LoVo (cell line): ENCODE measurements at places on chromosomes 7 and 10.

- no peak for DNase-seq
Measured at GRCh38 chr10:16408379-16408778, 28.4 kb upstream of the PTER start.

GRCh38 chr7:156731651-156732050, 91.1 kb downstream of the RNF32 start:
- no peak for DNase-seq

DNA sequence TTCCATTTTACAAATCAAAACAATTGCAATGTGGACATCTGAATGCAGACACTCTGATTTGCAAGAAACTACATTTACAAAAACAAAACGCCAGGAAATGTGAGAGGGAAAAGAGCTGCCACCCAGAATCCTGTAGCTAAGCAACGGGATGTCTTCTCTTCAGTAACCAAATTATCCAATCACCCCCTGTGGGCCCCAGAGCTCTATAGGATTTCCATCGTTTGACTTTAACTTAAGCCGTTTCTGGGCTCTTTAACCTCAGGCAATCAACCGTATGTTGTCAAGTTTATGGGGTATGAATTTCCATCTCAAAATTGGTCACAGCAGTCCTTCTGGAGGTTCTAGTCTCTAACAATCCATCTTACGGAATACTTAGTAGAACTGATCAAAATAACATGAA, 240.5 kb downstream of the ETV1 start:
- no peak for DNase-seq

- DNase-seq = no peak
Measured at GRCh38 chr7:2072042-2072441, 160.7 kb downstream of the MAD1L1 start.

GRCh38 chr10:121683366-121683765, 85.1 kb upstream of the FGFR2 start:
- no peak for DNase-seq

- no peak for DNase-seq
Measured at GRCh38 chr10:58094985-58095718, 172.5 kb downstream of the IPMK start.

- no peak for DNase-seq
Measured at GRCh38 chr7:20343941-20344340, 13.2 kb downstream of the ITGB8 start.

DNA sequence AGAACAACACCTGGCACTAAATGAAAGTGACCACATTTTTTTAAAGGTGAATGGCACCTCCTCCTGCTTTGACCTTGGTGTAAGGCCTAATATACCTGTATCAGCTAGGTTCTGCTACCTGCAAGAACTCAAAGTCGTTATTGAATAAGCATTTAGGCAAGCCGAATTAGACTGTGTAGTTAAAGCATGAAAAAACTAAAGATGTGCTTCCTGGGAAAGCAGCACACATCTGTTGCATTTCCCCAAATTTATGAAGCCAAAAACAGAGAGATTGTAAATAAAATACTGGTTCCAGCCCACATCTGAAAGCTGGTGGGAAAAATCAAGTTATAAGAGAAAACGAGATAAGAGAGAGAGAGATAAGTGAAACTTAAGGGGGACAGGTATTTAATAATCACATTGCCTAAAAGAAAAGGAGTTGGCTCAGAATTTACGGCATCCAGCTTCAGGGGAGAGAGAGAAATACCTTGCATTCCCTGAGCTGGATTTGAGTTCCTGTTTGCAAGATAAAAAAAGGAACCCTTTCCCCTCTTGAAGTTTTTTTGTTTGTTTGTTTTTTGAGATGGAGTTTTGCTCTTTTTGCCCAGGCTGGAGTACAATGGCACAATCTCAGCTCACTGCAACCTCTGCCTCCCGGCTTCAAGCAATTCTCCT, 1.8 kb upstream of the XPNPEP1 start:
- DNase-seq = no peak

- DNase-seq = no peak
Measured at GRCh38 chr10:71077796-71078453, 134.4 kb upstream of the UNC5B start.

DNA sequence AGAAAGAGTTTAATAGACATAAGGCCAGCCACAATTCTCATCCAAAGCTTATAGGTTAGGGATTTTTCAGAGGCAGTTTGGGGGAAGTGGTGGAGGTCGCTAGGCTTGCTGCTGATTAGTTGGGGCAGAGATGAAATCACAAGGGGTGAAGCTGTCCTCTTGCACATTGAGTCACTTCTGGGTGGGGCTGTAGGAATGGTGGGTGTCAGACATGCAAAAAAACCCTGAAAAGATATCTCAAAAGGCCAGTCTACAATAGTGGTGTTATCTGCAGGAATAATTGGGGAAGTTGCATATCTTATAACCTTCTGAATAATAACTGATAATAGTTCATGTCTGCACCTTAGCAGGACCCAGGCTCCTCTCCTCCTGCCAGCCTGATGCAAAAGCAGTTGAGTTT, 2.1 kb downstream of the FAM24B start:
- no peak for DNase-seq

- no peak for DNase-seq
Measured at GRCh38 chr7:71325151-71325550, 193.2 kb downstream of the GALNT17 start.

GRCh38 chr10:6151087-6151977, 51.4 kb upstream of the PFKFB3 start:
- DNase-seq = no peak

DNA sequence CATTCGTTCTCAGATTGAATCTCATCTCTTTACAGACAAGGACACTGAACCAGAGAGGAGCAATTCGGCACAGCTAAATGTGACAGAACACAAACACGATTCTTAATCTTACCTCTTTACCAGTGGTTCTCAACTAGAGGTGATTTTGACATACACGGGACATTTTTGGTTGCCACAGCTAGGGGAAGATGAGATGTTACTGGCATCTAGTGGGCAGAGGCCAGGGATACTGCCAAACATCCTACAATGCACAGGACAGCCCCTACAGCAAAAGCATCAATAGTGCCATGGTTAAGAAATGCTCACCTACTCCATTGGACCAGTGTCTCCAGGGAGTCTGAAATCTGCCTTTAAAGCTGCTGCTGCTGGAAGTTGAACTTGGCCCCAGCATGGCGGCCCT, 27.3 kb downstream of the PDE1C start:
- no peak for DNase-seq

DNA sequence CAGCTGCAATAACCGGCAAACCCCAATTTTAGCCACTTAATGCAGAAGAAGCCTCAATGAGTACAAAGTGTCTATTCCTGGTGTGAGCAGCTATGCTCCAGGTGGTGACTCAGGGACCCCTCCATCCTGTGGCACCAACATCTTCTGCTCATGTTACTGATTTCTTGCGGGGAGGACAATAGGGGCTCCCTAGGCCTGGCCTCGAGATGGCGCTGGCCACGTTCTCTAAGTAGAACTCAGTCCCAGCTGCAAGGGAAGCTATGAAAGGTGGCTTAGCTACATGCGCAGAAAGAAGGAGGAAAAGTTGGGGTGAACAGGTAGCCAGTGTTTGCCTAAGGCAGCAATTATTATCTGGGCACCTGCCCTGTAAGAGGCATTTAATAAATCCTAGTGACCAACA, 6.6 kb downstream of the GJD4 start:
- no peak for DNase-seq

- DNase-seq = no peak
Measured at GRCh38 chr7:116363637-116364432, 135.7 kb upstream of the CAV2 start.

DNA sequence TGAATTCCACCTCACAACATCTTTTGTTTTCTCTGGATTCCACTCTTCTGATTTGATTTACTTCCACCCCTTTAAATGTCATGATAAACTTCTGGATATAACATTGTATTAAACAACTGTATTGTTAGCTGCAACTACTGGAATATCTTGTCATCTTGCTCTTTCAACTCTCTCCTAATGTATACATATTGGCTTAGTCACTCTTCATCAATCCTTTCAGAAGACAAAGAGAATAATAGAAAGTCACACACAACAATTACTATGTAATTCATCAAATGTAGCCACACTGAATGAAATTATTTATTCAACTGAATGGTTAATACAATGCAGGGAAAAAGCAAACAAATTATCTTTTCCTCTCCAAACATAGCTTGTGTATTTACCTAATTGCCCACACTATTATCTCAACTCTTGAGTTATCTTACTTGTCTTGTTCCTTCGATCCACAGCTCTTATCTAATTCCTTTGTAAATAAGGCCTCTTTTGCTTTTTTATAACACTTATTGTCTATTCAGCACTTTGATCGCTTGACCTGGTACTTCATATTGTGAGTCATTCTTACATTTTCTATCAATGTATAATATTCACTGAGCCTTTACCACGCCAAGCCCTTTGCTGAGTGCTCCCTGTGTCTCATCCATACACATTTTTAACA, 16.7 kb downstream of the SEMA3A start:
- peak; percentile 49 for DNase-seq

GRCh38 chr10:68981074-68981473, 7.5 kb upstream of the KIFBP start:
- DNase-seq = no peak

DNA sequence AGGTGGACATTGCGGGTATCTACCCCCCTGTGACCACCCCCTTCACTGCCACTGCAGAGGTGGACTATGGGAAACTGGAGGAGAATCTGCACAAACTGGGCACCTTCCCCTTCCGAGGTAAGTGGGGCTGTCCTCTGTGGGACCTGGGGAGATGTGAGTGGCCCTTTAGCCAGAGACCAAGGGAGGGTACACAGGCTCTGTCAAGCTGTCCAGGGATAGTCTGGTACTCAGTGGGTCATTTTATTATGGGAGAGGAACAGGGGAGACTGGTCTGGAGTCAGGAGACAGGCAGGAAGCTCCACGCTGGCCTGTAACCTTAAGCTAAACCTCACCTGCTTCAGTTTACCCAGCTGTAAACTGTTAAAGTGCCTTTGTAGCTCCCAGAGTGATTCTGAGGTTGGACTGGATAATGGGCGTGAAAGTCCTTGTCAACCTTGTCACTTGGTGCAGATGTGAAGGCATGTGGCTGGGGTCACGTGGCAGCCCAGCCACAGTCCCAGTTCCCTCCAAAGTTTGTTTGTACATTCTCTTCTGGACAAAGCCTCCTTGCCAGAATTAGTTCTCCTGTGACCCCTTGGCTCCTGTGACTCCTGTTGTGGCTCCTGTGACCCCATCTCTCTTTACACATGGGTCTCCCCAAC, 729 bp downstream of the HOGA1 start:
- DNase-seq = no peak

DNA sequence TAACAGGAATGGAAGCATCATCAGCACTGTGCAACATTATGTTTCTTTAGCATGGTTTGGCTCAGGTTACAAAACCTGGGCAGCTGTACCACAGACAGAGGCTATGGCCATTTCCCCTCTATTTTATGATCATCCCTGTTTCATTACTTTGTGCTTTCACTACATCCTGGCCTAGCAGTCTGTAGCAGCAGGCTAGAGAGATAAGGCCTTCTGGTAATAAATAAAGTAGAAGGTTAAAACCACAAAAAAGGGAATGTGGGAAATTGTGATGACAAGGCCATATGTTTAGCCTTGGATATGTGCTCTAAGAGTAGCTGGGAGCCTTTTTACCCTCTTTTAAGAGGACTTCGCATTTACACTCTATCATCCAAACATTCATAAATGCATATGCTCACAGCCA, 266.2 kb upstream of the PHF14 start:
- DNase-seq = no peak

GRCh38 chr7:124426621-124427020, 339.0 kb downstream of the GPR37 start:
- DNase-seq = no peak

GRCh38 chr7:86958380-86958779, 101.1 kb downstream of the ELAPOR2 start:
- no peak for DNase-seq

- DNase-seq = no peak
Measured at GRCh38 chr7:134327896-134328295, 11.2 kb upstream of the SLC35B4 start.

- no peak for DNase-seq
Measured at GRCh38 chr10:78957471-78958039, 111.2 kb upstream of the ZMIZ1 start.

DNA sequence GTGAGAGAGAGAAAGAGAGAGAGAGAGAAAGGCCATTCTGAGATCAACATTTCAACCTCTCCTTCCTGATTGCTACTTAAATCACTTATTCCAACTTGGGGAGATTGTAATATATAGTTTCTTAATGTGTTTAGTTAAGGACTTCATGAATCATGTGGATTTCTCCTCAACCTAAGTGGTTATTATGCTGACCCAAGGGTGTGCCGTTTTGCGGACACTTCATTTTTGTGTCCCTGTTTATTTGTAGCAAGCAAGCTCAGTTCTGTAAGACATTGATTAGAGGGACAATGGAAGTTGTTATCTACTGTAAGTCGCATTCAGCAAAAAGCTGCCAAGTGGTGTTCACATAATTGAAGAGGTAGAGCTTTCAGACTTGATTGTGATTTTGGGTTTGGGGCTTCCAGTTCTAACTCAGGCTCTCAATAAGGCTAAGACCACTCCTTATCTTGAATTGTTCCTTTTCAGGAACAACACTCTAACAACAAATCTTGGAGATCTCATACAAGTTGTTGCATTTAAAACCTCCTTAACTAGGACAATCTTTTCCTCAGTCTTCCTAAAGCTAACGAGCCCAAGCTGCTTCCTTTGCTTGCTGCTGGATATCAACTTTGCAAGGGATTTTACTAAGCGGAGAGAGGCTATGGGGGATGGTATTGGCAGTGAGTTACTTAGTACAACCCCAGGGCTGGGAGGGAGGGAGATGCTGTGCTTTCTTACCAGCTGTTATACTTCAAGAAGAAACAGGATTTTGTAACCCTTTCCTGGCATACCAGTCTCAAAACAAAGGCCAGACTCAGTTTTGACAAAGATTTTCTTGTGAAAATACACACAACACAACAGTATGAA, 19.8 kb upstream of the COL1A2 start:
- no peak for DNase-seq

- DNase-seq = no peak
Measured at GRCh38 chr10:72511459-72511858, 114.4 kb downstream of the MICU1 start.

- no peak for DNase-seq
Measured at GRCh38 chr10:18376650-18377049, 236.4 kb downstream of the CACNB2 start.

DNA sequence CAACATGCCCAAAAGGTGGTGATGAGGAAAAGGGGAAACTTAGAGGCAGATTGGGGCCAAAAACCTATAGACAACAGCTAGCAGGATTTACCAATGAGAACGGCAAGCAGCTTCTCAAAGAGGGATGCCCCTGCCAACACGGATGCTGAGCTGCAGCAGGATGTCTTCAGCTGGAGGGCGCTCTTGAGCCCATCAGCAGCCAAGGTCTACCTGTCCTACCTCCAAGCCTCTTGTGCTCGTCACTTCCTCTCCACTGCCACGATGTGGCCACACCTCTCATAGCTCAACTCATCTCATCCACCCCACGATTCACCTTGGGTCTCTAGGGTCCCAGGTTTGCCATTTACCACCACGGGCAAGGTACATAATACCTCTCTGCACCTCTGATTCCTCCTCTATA, 36.5 kb downstream of the DLG5 start:
- DNase-seq = no peak

- no peak for DNase-seq
Measured at GRCh38 chr7:27113991-27114769, 11.7 kb upstream of the HOXA2 start.
